Mammary epithelial cell (primary cell): ENCODE measurements at places on chromosomes 12 and 14. TPM values are rescaled to one million over a fixed set of nuclear protein-coding genes. Genes with fewer than 3 reads are reported as not detected.

The PLD4 gene
- 0.01 TPM for polyA plus RNA-seq

The PLEKHH1 gene
- polyA plus RNA-seq = 3.1 TPM

The KERA gene
- polyA plus RNA-seq = not detected

GRCh38 chr14:81176241-81176640, 44.5 kb downstream of the GTF2A1 start:
- no peak for DNase-seq

GRCh38 chr14:103834956-103835355, 12.4 kb downstream of the PPP1R13B start:
- DNase-seq = no peak

GRCh38 chr12:1576410-1577241, 17.8 kb downstream of the FBXL14 start:
- no peak for DNase-seq
